ENCODE measurements at places on chromosomes 2 and 18.

GRCh38 chr18:58166278-58166844 lies 122.3 kb downstream of the NEDD4L start:
- no peak for DNase-seq

GRCh38 chr2:205390866-205391265 lies 291.4 kb upstream of the NRP2 start:
- no peak for DNase-seq

DNA sequence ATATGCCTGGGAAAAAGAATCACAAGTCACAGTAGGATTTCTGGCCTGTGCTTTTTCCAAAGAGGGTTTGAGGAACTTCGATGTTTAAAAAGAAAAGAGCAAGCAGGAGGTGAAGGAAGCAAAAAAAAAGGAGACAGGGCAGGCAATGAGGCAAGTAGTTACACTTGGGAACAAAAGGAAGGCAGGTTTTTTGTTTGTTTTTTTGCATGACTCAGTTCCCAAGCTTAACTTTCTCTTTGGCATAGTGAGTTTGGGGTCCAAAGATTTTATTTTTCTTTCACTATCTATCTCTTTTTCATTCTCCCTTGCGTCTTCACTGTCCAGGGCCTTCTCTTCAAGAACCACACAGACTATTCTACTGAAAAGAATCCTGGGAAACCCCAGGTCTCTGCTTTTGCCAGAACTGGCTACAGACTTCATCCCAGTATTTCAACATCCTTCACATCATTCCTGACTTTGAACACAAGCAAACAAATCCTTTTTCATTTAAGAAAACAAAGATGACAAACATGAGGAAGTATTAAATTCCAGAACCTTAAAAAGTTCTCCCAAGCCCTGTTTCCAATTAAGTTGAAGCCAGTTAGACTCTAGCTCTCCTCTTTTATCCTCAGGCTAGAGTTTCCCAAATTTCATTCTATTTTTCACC lies 210.7 kb upstream of the RND3 start:
- no peak for DNase-seq

GRCh38 chr18:11004951-11005350 lies 144.4 kb downstream of the PIEZO2 start:
- no peak for DNase-seq

GRCh38 chr2:112614201-112614840 lies 29.9 kb downstream of the CHCHD5 start:
- no peak for DNase-seq

DNA sequence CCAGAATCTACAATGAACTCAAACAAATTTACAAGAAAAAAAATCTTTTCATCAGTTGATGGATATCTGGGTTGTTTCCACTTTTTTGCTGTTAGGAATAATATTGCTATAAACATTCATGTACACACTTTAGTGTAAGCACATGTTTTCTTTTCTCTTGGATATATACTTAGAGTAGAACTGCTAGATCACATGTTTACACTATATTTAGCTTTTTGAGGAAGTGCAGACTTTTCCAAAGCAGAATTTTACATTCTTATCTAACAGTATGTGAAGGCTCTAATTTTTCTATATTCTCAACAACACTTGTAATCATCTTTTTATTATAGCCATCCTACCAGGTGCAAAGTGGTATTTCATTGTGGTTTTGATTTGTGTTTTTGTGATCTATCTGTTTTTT lies 103.6 kb upstream of the RMP24 start:
- DNase-seq: no peak

GRCh38 chr2:172248785-172249187 lies 146.1 kb upstream of the DLX2 start:
- no peak for DNase-seq
